ENCODE measurements at places on chromosomes 16 and 17.

GRCh38 chr16:89909777-89910716, 8.6 kb upstream of the MC1R start:
- DNase-seq: peak; percentile 59

- no peak for DNase-seq
Measured at GRCh38 chr17:51188271-51188833, 22.1 kb downstream of the NME2 start.

- DNase-seq: no peak
Measured at GRCh38 chr16:8716592-8716991, 42.2 kb downstream of the ABAT start.

GRCh38 chr17:41763327-41763726, 23.2 kb downstream of the JUP start:
- no peak for DNase-seq

DNA sequence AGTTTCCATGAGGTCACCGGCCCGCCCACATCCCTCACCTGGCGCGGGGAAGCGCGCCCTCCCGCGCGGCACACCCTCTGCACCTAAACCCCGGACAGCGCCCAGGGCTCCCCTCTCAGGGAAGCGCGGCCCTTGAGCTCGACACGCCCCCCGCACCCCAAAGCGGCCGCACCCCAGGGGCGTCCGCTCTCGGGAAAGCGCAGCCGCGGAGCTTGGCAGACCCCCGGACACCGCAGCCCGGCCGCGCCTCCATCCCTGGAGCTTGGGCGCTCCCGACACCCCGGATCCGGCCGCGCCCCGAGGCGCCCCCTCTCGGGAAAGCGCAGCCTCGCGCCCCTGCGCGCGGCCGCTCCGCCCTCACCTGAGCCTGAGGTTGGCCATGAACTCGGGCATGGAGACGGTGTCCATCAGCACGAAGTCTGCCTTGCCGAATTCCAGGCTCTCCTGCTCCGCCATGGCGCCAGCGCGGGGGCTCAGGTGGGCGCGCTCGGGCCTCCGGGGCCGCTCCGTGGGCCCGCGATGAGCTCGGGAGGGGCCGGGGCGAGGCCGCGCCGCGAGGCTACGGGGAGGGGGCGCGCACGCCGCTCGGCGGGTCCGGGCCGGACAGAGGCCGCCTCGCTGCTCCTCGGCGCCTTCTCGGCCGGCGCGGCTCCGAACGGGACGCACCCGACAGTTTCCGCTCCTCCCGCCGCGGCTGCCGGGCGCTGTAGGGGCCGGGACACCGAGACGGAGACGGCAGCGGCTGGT, at the start of gene MYO1D:
Gene MYO1D (minus strand): TSS at position 708 of the 747 bp plus-strand sequence. CDS start 252 bp downstream, at position 456.
- peak; percentile 37 for DNase-seq
